ENCODE measurements at places on chromosomes 2 and 18.
A peak's percentile ranks its signal among the peaks of the same experiment; 100 is the strongest.

DNA sequence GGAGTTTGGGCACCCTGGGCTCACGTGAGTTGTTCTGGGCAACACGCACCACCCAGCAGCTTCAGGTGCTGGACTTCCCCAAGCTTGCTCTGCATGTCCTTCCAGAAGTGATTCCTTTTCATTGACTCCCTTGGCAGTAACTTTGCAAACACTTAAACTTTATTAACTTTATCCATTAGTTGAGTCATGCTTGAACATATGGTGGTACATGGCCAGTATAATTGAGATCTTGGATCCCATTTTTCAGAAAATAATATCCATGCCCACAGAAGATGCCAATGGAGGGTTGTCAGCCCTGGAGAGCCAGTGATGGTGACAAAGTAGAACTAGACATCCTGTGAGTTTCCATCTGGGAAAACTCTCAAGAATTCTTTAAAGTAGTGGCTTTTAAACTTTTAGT is 144.2 kb downstream of the COPS8 start:
- no peak for DNase-seq

- DNase-seq = no peak
Measured at GRCh38 chr2:215447056-215447455, 11.2 kb upstream of the FN1 start.

GRCh38 chr18:77124452-77124922 is 8.1 kb downstream of the MBP start:
- DNase-seq = no peak

DNA sequence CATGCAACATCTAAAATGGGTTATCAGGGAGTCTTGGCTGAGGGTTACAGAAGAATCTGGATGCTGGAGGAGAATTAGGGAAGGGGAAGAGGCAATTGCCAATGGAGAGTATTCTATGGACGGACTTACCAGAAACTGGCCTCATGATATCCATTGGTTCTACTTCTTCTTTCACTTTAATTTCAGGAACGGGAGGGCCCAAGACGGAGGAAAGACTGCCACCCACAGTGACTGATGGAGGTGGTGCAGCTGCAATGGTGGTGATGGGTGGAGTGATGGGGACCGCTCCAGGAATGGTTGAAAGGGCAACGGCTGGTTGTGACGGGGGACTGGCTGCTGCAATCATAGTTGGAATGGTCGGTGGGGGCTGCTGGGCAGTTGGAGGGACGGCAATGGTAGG is 69.1 kb upstream of the AMMECR1L start:
- no peak for DNase-seq

GRCh38 chr2:128639120-128639477 is 320.4 kb upstream of the HS6ST1 start:
- no peak for DNase-seq

DNA sequence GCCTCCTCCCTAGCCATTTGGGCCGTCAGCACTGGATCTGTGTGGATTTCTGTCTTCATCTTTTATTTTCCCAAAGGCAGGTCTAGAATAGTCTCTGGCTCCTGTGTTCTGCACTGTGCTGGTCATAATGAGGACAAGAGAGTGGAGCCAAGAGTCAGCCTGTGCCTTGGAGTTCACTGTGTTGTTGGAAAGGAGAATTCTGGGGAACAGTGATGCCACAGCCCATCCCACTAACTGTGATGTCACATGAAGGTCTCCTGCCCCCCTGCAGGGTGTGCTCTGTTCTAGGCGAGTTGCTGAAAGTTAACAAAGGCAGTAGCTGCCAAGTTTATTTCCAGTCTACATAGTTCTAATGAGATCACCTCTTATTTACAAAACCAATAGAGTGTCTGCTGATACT is 248.5 kb downstream of the TPGS2 start:
- no peak for DNase-seq

DNA sequence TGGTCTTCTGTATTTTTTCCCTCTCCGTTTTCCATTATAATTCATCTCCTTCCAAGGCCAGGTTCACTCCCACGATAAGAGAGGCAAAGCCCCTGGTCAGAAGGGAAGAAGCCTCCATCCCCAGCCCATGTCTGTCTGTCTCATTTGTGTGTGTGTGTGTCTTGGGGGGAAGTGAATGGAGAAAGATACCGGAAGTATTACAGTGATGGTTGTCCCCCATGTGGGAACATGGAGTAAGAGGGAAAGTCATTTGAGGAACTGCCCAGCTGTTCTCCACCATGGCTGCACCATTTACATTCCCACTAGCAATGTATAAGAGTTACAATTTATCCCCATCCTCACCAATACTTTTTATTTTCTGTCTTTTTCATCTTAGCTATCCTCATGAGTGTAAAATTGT is 113.6 kb upstream of the ATP8B1 start:
- no peak for DNase-seq

- no peak for DNase-seq
Measured at GRCh38 chr2:191544461-191545062, 133.4 kb upstream of the NABP1 start.

GRCh38 chr2:203623096-203623495 is 83.3 kb upstream of the CD28 start:
- DNase-seq = no peak

DNA sequence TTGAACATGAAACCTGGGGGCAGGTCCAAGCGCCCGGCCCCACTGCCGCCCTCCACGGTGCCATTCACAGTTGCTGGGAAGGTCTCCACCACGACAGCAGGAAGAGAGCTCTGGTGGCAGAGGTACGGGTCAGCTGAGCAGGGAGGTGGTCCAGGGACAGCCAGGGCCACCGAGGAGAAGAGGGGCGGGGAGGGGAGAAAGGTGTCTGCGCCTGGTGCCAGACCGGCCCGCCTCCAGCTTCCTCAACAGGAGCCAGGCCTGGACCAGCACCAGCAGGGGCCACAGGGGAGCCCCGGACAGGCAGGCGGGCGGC is 56.2 kb downstream of the BIN1 start:
- no peak for DNase-seq

DNA sequence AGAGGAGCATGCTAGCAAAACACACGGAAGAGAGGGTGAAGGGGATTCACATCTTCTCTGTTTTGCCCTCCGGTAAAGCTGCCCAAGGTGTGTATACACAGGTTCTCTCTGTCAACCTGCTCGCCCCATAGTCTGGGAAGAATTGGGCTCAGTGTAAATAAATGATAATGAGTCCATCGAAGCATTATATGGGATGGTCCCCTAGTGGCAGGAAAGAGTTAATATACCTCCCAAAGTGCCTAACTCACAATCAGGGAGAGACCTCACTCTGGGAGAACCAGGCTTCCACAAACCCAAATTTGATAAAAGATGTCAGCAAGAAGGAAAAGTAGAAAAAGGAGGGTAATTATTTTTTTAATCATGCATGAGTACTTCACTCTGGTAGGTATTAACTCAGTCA is 262.2 kb upstream of the ZNF521 start:
- no peak for DNase-seq

GRCh38 chr2:241865957-241866789 is 3.4 kb upstream of the RTP5 start:
- no peak for DNase-seq

GRCh38 chr2:61214171-61214570 is 52.2 kb downstream of the C2orf74 start:
- DNase-seq = no peak

DNA sequence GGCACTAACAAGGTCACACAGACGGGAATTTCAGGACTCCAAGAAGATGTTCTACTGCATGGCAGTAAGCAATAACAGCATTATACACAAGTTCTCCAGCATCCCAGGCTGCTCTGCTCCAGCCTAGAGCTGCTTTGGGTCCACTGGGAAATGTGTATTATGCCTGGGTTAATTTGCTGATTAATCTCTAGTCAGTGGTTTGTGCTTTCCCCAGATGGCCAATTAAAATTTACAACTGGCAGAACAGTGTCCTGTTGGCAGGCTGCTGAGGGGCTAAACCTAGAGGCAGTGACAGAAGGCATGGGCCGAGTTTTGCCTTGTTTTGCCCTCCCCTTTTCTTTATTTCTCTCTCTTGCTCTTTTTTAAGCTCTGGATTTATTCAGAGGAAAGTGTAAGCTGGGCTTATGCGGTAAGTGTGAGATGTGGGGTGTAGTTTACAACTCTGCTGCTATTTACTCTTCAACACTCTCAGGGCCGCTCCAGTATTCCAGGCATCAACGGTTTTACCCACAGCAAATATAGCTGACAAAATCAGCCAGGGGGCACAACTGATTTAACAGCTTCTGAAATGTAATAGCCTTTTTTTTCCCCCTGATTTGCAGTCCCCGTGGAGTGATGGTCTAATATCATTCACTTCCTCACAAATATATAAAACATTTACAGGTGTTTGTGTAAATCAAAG is 348.0 kb downstream of the GPD2 start:
- peak; percentile 23 for DNase-seq

DNA sequence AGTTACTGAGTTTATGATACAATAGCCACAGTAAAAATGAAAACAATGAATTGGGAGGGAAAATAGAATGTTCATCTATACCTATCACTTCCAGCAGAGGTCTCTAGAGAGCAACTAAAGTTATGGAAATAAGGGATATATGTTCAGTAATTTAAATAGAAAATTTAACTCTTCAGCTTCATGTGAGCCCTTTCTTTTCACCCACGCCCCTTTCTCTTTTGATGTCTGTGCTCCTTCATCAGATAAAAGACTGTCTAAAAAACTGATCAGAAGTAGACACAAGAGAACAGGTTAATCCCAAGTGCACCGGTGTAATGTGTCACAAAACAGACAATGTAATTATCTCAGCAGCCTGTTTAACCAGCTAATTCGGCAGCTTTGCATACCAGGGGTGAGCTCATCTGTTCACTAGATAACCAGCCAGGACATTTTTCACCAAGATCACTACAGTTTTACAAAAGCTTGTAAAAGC is 238.5 kb upstream of the ERBB4 start:
- DNase-seq = peak; percentile 35

DNA sequence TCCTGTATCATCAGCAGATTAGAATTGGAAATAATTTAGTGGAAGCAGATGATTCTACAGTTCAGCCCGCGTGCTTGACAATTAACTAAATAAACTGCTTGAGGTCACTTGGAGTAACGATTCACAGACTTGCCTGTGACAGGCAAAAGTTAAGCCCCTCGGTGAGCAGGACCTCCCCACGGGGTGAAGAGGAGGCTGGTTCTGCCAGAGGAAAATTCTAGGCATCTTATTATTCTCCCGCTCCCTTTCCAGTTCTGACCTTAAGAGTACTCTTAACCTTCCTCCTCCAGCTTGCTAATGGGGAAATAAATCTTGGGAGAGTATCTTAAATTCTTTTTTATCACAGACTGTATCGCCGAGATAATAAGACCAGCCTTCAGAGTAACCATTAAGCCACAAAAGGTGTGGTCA is 169.7 kb upstream of the SMAD2 start:
- DNase-seq = no peak

DNA sequence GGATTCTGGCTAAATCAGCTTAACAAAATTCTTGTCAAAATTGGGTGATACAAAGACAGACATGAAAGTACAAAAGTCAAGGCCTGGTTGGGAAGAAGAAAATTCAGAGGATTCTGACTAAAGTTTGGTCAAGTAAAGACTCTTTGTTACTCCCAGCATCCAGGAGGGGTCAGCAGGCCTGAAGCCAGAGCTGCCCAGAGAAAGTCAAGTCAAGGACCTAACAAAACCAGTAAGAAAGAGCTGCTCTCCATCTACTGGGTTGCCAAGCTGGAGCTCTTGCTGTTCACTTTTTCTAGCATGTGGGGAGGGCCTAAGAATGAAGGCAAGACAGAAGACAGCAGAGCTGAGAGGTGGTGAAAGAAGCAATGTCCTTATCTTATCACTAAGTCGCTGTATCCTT is 143.3 kb downstream of the C1D start:
- no peak for DNase-seq

DNA sequence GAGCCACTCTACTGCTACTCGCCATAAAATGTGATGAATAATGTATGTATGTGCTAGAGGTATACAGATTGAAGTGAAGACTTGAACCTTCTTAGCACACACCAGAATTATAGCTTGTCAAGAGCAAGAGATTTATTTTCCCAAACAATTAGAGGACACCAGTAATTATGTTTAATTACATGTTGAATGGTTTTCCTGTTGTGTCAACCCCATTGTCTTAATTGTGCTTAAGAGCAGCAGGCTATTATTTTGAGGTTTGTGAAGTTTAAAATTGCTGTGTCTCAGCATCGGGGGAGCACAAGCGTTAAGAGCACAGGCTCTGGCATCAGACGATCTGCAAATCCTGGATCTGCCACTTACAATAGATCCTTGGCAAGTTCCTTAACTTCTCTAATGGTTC is 29.0 kb downstream of the KIF5C start:
- peak; percentile 83 for DNase-seq

GRCh38 chr2:61443342-61444041 is 27.4 kb downstream of the USP34 start:
- DNase-seq = no peak

DNA sequence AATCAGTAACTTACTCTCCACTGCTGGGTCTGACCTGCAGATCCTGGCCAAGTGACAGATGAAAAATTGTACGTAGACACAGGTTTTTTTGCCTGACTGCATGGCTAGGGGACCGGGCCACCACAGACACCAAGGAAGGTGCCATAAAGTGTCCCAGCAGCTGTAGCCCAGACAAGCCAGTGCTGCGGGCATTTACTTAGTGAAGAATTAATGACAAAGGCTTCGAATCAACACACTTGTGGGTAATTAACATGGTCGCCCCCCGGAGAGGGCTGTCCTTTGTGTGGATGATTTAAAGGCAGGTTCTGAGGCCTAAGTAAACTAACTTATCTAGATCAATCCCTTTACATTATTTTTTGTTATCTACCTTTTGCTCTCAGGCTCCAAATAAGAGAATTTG is 1709.1 kb upstream of the LRRTM1 start:
- peak; percentile 1 for DNase-seq

GRCh38 chr2:240793313-240794177 is 26.5 kb downstream of the KIF1A start:
- DNase-seq = no peak

DNA sequence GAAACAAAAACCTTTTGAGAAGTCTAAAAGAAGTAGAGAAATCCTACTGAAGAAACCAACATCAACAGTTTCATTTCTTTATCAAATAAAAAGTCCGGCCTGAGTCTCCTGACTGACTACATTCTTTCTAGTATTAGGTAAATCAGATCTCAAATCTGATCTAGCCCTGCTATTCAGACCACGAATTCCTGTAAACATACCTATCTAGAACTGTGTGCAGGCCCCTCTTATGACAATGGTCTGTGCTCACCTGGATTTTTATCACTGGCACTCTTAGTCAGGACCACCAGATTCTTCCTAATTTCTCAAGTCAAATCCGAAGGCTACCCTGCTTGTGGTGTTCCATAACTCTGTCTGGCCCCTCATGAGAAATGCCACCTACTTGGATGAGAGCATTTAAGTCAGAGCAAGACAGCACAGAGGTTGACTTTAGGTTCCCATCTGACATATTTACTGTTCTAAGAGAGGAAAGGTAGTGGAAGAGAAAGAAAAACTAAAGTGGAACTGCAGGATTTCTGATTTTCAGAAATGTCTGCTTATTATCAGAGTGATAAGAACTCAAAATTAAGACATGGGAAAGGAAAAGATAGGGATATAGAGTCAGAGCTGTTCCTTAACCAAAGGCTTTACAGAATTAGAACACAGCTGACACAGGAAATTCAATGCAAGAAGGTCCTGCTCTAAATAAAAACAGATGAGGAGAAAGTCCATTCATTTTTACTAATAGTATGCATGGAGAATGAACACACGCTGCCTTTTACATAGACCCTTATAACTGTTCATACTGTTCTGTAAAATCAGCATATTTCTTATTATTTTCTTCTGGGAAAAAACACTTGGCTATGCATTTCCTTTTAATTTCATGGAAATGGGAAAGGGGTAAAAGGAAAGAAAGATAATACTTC is 56.5 kb downstream of the SLC8A1 start:
- no peak for DNase-seq

GRCh38 chr18:79932907-79933306 is 18.5 kb downstream of the SLC66A2 start:
- no peak for DNase-seq

Measured in NCI-H146 (cell line).